Activated T-helper 1 cell treated with anti-CD3 and anti-CD28 coated beads, Interleukin-2, amount 50 U/mL, for 16 hours (primary cell): ENCODE measurements at places on chromosomes 1 and 21.

GRCh38 chr21:15472108-15473040 lies 257.4 kb upstream of the USP25 start:
- no peak for DNase-seq

DNA sequence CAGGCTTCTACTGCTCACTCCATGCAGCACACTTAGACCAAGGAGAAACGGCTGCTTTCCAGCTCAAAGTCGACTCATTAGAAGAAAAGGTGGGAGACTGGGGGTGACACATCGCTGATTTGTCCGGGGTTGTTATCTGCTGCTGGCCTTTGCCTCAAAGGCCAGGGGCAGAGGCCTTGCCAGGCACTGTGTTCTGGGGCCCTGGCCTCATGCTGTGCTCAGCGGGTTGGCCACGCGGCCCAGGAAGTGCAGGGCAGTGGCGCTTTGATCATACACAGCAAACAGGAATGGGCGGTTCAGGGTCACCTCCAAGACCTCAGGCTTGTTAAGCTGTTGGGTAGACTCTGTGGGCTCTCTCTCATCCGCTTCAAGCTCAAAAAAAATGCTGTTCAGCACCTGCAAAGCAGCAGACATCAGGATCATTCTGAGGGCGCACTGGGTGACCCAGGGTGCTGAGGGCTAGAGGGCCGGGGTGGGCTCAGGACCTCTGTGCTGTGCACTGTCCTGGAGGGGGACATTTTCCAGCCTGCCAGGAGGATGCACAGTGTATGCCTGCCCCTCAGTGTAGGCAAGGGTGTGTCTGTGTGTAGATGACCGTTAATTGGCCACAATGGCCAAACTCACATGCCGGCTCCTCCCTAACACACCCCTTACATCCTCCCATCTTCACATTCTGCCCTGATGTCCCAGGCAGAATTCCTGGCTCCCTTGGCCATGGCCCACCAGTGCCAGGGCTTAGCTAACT lies 10.8 kb downstream of the AGT start:
- no peak for DNase-seq

GRCh38 chr1:205516362-205516761 lies 11.9 kb downstream of the CDK18 start:
- no peak for DNase-seq

- DNase-seq: no peak
These were observed 1.4 kb upstream of the IPO9 start for GRCh38 chr1:201827321-201828216.

GRCh38 chr1:180244840-180245239 lies 14.8 kb downstream of the LHX4 start:
- no peak for DNase-seq

- DNase-seq: peak; percentile 28
These were observed 706 bp downstream of the C21orf91 start for GRCh38 chr21:17818186-17819113.
